ENCODE measurements at places on chromosomes 12 and 14. TPM values are rescaled to one million over a fixed set of nuclear protein-coding genes. Genes with fewer than 3 reads are reported as not detected.

- DNase-seq = no peak
Observed at GRCh38 chr12:122596838-122597237, 69.8 kb downstream of the KNTC1 start.

- no peak for DNase-seq
Observed at GRCh38 chr14:34299360-34299759, 162.7 kb downstream of the SPTSSA start.

- DNase-seq = no peak
Observed at GRCh38 chr12:42468921-42469320, 120.6 kb downstream of the PRICKLE1 start.

DNA sequence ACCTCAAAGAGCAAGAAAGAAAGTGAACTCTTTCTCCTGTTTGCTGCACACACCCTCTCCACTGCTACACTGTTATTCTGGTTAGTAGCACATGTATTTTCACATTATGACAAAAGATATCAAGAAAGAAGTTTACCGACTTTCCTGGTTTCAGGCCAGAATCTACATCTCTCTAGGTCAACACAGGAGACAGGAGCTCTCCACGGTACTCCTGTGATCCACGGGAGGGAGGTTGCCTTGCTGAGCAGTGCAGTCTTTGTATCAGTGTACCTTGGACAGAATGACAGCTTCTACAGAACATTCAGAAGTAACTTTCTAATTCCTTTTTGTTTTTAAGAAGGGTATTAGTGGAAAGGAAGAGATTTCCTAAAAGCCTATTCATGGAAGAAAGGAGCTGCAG lies 805.6 kb downstream of the NRXN3 start:
- no peak for DNase-seq

DNA sequence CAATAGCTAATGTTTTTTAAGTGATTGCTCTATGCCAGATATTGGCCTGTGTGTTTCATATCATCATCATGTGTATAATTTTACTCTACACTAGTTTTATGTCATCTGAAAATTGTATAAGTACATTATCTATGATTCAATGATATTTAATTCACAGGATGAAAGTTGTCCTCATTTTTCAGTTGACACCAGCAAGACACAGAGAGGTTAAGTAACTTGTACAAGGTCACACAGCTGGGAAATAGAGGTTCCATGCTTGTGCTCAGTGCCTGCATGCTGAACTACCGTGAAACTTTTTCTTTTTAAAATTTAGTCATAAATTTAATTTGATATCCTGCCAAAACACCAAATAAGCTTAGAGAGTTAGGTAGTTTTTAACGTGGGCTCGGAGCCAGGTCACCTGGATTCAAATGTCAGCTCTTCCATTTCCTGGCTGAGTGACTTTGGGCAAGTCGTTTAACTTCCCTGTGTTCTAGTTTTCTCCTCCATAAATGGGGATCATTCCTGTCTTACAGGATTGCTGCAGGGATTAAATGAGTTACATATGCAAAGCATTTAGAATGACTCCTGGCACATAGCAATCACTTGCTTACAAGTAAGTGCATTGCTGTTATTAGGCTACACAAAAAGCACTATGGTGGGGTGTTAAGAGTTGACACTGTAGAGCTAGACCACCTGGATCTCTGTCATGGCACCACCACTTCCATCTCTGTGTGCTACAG lies 183.9 kb downstream of the ETV6 start:
- no peak for DNase-seq

- DNase-seq = no peak
Observed at GRCh38 chr12:4483885-4484823, 38.5 kb upstream of the FGF6 start.

- peak; percentile 89 for DNase-seq
Observed at GRCh38 chr12:68538726-68539614, 71.7 kb upstream of the RAP1B start.

GRCh38 chr12:59425798-59426197 lies 170.0 kb upstream of the SLC16A7 start:
- no peak for DNase-seq

DNA sequence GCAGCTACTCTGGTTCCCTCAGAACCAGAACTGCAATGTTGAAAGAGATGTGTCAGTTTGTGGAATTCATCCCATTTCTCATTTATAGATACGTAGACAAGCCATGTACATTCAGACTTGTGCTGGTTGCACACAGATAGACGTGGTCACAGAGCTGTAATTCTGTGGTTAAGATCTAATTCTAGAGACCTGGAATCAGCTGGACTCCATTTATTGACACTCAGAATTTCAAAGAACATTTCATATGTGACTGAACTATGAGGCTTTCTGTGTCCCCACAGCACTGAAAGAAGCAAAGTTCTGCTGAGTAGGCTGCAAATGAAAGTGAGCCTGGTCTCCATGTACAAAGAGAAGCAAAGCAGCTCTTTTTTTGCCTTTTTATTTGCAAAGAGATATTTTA lies 220.2 kb upstream of the NAV3 start:
- no peak for DNase-seq

GRCh38 chr12:100716945-100717732 lies 77.4 kb upstream of the ANO4 start:
- peak; percentile 75 for DNase-seq

- DNase-seq = no peak
Observed at GRCh38 chr12:55997535-55997859, 421 bp downstream of the SUOX start.

GRCh38 chr12:116777245-116777644 lies 39.1 kb downstream of the RNFT2 start:
- DNase-seq = no peak

DNA sequence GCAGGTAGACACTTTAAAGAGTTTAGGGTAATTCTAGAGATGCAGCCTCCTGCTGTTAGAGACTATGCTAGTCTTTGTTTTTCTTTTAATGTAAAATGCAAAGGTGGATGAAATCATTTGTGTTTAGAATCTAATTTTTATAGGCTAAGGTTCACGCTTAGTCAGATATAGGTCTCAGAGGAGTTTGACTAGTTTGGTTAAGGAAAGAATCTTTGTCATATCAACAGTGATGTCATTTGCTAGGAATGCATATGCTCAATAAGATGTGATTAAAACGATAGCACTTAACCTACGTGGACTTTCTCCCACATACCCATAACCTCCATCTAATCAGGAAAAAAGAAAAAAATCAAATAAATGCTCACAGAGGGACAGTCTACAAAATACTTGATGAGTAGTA lies 859.3 kb upstream of the ATXN7L3B start:
- DNase-seq = no peak

- no peak for DNase-seq
Observed at GRCh38 chr14:47710581-47710980, 35.2 kb upstream of the MDGA2 start.

GRCh38 chr14:50425816-50426215 lies 29.1 kb upstream of the CDKL1 start:
- no peak for DNase-seq

DNA sequence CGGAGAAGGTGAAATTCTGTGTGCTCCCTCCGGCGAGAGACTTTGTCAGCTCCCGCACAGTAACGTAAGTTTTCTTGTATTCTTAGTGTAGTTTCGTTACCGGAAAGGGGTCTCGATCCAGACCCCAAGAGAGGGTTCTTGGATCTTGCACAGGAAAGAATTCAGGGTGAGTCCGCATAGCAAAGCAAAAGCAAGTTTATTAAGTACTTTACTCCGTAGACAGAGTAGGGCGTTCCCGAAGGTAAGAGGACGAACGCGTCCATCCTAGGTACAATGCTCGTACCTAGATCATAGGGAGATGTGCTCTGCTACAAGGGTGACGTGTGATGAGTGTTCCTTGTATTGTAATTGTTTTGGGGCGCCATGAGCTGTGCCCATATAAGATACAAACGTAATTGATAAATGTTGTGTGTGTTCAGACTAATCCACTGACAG lies 293 bp downstream of the IFI27L1 start:
- no peak for DNase-seq

DNA sequence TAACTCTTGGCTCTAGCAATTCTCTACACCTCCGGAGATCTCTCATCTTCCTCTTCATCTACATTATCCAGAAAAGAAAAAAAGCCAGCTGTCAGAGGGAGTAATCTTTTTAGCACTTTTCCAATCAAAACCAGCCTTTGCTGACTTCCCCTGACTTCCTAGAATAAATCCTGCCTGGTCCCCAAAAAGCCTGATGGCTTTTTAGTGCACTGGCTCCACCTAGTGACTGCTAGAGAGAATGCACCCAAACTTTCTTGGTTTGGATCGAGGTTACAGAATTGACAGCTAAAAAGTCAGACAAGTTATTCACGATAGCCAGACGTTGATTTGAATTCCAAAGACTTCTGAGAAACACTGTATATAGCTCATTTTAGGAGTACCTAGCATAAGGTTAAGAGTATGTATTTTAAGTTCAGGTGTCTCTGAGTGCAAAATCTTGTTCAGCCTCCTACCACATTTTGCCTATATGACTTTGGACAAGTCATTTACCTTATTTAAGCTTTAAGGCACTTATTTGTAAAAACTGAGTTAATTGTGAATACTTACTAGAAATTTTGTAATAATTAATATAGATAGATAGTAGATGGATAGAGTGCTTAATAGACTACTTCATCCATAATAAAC lies 185.7 kb upstream of the GRIN2B start:
- no peak for DNase-seq

GRCh38 chr14:89276424-89276975 lies 140.5 kb downstream of the FOXN3 start:
- DNase-seq = no peak

GRCh38 chr12:61750604-61751003 lies 509.6 kb upstream of the USP15 start:
- DNase-seq = no peak

- DNase-seq = peak; percentile 61
Observed at GRCh38 chr12:132354982-132355680, 25.7 kb upstream of the GALNT9 start.

DNA sequence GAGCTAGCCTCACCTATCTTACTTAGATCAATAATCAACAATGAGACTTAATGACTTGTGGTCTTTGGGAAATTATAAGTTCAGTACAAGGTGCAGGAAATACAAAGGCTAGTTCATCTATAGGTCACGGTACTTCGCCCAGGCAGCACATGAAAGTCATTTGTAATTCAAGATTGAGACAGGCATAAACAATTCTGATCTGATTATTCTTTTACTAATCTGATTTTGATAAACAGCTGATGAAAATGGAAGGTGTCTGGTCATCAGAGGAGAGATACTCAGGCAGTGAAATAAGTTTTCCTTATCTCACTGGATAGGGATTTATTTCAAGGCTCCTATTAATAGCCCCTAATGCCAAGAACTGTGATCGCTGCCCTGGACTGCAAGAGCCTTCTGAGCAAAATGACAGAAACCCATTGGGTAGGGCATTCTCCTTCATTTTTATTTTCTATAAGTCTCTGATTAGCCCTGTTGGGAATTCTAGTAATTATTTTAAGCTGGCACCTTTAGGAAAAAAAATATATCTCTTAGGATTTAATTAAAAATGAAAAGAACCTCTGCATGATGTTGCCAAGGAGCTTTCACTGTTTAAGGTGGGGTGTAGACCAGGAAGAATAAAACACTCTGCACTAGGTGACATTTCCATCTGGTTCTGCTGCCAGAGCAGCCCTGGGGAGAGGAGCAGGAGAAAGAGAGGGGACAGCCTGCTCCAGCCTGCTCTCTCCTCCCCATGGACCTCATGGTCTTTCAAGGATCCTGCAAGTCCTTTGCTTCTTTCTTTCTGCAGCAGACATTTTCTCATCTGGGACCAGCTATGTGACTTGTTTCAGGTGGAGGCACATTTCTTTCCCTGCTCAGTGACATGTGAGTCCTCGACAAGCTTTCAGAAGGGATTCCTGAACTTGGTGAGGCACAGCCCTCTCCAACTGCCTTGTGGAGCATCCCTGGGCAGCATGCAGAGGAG lies 44.8 kb downstream of the SSPN start:
- DNase-seq = no peak

GRCh38 chr12:39897315-39897714 lies 208.6 kb downstream of the SLC2A13 start:
- DNase-seq = no peak

DNA sequence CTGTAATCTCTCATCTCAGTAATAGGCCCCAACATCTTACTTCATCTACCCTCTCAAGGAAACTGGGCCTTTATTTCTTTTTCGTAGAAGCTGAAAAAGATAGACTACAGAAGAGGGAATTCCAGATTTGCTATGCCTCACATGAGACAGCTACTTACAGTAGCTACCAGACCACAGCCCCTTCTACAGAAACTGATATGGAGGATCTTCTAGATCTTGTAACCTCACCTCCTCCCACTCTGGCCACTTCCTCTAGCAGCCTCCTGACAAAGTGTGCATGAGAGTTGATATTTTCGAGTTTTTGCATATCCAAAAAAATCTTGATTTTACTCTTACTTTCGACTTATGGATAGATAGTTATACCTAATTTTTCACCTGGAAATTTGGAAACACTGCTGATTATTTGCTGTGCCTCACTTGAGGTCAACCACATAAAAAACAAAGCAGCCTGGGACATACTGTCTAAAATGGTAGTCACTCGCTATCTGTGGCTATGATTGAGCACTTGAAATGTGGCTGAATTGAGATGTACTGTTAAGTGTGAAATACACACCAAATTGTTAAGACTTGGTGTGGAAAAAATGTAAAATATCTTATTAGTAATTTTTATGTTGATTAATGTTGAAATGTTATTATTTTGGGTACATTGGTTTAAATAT lies 86.3 kb upstream of the NID2 start:
- DNase-seq = no peak

DNA sequence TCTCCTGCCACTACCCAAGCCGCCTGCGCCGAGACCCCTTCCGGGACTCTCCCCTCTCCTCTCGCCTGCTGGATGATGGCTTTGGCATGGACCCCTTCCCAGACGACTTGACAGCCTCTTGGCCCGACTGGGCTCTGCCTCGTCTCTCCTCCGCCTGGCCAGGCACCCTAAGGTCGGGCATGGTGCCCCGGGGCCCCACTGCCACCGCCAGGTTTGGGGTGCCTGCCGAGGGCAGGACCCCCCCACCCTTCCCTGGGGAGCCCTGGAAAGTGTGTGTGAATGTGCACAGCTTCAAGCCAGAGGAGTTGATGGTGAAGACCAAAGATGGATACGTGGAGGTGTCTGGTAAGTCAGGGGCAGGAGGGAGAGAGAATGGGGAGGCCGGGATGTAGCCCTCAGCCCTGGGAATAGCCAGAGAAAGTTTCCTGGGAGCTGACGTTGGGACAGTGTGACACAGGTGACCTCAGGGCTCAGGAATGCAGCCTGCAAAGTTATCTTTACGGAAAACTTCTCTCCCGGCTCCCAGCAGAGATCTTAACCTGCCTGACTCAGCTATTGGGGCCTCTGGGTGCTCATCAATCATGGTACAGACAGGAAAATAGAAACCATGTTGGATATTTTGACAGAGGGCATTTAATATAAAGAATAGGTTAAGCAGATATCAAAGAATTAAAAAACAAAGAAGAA lies 747 bp downstream of the HSPB8 start:
- DNase-seq = no peak

Gene MYF6
- not detected for total RNA-seq

Gene INTS13
- total RNA-seq = 15.1 TPM

Gene AGAP2
- 2.2 TPM for total RNA-seq

Gene TMEM229B
- total RNA-seq = 4.4 TPM

Gene ST8SIA1
- 2.8 TPM for total RNA-seq

Gene PLCZ1
- not detected for total RNA-seq

Gene C12orf54
- total RNA-seq = not detected

Gene RIMBP2
- total RNA-seq = 1.7 TPM

Gene CFAP54
- total RNA-seq = 1.2 TPM
